ENCODE measurements at places on chromosomes 5 and 9.
A peak's percentile ranks its signal among the peaks of the same experiment; 100 is the strongest.

GRCh38 chr9:101087426-101087825 lies 58.9 kb downstream of the PLPPR1 start:
- DNase-seq, result no peak

- peak; percentile 2 for DNase-seq
Measured at GRCh38 chr9:928363-929042, 48.0 kb upstream of the DMRT3 start.

GRCh38 chr9:91163773-91164471 lies 197.8 kb downstream of the AUH start:
- no peak for DNase-seq

GRCh38 chr9:34610434-34611206 lies 1.3 kb downstream of the RPP25L start:
- DNase-seq, result peak; percentile 65

GRCh38 chr9:137984520-137985257 lies 107.1 kb downstream of the CACNA1B start:
- DNase-seq, result no peak

- no peak for DNase-seq
Measured at GRCh38 chr9:113504725-113505590, 41.4 kb downstream of the RGS3 start.

DNA sequence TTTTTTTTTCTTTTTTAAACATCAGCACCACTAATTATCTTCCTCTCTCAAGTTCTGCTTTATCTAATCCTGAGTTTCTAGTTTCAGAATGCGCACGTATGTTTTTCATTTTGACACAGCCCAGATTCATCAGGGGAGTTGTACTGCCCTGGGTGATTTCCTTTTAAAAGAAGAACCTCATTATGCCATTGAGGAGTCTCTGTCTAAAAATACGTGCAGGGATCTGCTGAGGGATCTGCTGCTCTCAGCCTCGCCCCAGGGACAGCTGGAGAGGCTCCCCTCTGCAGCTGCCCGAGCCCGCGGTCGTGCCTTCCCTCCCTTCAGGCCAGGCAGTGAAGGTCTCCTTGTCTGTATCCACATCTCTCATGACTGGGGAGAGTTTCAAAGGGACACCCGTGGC lies 273.1 kb downstream of the ARHGEF28 start:
- no peak for DNase-seq

- DNase-seq, result no peak
Measured at GRCh38 chr9:2307480-2307879, 292.3 kb downstream of the SMARCA2 start.

- DNase-seq, result peak; percentile 67
Measured at GRCh38 chr9:136947955-136948510, 3.0 kb downstream of the C8G start.

- DNase-seq, result no peak
Measured at GRCh38 chr9:135279834-135280393, 192.4 kb downstream of the OLFM1 start.

GRCh38 chr5:17167171-17167891 lies 50.1 kb upstream of the BASP1 start:
- DNase-seq, result peak; percentile 58

GRCh38 chr5:36874465-36874864 lies 2.1 kb upstream of the NIPBL start:
- peak; percentile 42 for DNase-seq

DNA sequence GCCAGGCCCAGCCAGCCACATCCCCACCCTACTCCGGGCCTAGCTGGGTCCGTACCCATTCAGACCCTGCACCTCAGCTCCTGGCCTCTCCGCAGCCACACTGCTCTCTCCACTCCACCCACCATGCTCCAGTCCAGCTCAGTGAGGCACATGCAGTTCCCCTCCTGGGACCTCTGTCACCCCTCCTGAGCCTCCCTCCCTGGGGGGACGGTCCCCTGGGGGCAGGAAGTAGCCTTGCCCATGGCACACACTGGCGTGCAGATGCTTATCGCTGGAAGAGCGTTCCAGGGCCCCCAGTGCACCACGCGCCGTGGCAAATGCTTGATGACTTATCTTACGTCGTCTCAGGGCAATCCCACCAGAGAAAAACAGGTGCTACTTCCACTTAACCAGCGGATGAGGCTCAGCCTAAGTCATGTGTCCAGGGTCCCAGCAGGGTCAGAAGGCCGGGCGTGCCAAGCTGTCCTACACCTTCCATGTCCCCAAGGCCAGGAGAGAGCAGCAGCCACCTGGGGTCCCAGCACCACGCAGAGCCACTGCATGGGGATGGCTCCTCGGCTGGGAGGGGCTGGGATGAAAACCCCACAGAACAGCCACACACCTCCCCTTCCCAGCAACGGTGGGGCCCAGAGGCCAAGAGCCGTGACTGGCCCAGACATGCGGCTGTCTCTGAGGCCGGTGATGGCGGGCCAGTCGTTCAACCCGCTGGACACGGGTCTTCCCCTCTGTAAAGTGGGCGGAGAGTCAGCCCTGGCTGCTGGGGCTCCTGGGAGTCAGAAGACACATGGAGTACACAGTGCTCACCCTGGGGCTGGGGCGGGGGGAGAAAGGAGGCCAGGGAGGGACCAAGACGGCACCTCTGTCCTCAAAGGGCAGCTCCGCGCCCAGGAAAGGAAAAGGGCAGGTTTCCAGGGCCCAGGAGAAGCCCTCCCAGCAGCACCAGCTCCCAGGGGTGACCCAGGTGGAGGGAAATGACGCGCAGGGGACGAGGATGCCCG lies 2.6 kb upstream of the CCDC187 start:
- no peak for DNase-seq

DNA sequence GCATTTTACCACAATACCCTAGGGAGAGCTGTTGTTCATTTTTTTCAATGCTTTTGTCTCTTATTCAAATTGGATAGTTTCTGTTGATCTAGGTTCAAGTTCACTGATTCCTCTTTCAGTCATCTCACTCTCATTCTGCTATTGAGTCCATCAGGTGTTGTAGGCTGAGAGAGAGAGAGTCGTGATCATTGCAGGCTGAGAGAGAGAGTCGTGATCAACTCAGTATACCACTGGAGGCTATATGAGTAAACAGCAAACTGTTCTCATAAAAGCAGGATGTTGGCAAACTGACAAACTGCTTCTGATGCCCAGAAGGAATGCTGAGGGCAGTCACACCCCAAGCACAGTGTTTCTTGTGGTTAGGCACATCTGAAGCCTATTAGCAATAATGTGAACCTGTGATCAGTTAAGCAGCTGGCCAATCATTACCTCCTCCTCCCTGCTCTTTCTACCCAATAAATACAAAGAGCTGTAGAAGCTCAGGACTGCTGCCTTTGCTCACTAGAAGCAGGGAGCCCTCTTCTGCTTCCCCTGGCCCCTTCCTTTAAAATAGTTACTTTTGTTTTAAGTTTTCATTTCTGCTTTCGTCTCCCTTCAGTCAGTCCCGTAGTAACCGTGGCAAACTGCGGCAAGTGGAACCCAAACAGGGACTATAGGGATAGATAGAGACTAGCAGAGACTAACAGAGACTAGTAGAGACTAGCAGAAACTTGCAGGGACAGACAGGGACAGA lies 476.1 kb upstream of the ACO1 start:
- DNase-seq, result no peak

DNA sequence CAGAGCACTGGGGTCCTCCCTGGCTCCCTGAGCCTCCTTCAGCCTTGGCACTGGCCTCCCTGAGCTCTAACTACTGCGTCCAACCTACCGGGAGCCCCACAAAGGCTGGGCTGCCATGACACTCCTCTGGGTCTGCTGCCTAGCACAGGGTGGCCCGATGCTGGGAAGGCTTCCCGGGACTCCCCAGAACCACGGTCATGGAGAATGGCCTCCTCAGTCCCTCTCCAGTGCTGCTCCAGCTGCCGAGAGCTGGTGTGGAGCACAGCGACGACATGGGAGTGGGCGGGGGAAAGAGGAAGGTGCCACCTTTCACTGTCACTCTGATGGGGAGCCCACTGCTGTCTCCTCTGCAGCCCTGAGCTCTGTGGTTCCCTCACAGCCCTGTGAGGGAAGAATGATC lies 61.5 kb upstream of the RNF130 start:
- DNase-seq, result no peak

GRCh38 chr9:21252721-21253547 lies 13.1 kb upstream of the IFNA14 start:
- DNase-seq, result peak; percentile 32

DNA sequence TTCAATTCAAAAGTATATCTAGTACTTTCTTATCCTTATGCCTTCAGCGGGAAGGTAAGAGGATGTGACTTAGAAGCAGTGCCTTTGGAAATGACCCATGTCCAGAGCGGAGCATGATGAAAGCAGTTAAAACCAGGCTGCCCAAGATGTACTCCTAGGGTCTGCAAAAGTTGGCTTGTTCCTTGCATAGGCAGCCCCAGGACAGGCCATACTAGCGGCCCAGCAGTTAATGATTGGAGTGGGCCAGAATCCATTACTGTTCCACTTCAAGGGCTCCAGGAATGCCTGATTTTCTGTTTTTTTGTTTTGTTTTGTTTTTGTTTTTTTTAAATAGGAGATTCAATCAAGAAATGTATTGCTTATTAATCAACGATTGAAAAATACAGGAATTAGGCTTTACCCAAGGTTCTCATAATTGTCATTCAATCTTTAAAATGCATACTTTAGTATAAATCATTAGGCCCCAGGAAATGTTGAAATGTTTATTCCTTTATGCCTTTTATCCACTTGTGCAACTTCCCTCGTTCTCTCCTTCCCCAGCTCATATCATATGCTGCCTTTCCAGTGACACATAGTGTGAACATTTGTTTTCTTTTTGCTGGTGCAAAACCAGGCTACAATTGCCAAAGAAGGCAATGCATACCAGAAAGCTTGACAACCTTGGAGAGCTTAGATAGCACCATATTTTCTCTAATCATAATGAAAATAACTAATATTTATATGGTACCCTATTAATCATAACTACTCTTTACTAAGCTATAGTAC lies 190.8 kb downstream of the ARHGEF28 start:
- DNase-seq, result no peak

DNA sequence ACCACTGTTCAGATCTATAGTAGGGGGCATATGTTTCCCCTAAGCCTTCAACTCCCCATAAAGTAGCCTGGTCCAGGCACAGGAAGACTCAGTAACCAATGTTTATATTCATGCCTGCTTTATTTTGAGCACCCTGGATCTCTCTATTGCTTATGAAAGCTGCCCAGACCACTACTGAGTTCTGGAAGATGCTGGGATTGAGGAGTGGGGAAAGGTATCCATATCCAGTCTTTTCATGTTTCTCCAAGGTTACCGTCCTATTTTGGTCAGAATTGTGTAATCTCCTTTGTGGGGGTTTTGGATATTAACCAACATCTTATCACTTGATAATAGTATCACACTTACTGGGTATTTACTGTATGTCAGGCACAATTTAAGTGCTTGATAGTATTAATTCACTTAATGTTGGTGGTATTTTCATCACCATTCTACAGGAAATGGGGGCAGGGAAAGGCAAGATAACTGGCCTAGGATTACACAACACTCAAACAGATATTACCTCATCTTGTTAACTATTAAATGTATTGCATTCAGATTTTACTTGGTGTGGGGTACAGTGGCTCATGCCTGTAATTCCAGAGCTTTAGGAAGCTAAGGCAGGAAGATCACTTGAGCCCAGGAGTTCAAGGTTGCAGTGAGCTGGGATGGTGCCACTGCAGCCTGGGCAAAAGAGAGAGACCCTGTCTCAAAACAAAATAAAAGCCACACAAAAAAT lies 36.3 kb downstream of the RUSC2 start:
- no peak for DNase-seq

DNA sequence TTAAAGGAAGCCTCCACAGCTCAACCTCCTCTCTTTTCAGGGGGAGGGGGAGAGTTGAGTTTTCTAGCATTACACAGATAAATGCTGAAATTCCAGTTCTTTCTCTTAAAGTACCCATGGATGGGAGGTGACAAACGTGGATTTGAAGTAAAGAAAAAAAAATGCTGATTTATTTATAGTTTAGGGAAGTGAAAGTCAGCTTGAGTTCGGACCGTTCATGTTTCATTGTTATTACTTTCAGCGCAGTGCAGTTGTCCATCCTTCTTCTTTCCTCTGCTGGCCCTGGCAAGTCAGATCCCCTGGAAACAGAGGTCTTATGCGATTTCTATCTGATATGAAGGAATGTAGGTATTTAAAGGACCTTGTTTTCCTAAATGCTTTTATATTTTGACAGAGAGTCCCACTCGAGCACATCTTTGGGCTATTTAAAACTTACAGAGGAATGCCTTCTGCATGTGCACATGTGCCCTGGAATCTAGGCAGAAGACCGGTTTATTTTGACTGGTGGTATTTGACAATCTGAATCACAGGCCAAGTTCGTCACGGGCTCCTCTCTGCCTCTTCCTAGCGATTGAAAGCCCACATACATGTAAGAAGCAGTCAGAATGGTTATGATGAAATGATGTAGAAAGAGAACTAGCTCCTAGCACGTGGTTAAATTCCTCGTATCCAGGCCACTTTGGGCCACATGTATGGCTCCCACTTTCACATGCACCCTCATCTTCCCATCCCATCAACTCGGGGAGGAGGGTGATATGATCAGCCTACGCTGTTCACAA lies 385.2 kb upstream of the KLF4 start:
- no peak for DNase-seq

- DNase-seq, result peak; percentile 76
Measured at GRCh38 chr5:173472164-173472563, 143.9 kb upstream of the STC2 start.

DNA sequence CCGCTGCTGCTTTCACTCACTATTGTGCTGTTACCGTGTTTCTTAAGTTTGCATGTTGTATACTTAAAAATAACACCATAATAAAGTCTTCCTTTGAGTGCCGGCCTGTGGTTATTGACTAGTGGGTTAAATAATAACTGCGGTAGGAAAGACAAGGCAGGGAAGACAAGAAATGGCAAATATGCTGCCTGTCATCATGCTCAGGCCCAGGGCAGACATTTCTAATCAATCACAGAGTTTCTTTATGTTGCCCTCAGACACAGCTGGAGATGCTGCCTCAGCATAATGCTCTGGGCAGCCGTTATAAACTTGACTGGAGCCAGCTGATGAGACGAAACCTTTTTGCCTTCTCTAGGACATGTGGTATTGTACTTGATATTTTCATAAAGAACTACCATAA lies 215.0 kb downstream of the GAPVD1 start:
- DNase-seq, result no peak

DNA sequence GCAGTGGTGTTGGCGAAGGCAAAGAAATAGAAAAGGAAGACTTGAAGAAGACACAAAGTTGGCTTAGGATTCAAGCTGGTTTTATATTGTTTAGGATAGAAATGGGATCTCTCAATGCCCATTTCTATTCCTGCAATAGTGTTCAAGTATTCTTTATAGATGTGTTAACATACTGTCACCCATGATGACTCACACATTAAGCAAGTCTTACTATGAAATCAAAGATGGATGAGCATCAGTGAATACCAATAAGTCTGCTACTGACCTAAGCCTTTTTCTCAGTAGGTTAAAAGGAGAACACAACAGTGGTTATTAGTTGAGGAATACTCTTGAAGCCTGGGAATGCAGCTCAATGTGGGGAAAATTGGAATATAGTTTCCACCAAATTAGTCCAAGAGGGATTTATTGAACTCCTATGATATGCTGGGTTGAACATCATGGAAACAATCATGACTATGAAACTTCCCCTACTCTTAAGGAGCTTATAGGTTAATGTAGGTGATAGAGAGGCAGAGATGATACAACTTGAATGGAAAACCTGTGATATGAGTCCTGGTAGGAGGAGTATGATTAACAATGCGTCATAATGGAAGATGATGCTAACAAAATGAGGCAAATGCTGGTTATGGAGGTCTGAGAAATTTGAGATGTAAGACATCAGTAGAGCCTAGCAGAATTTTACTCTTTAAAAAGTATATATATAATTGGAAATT lies 417.1 kb upstream of the DAP start:
- DNase-seq, result no peak

- no peak for DNase-seq
Measured at GRCh38 chr5:96257904-96258303, 175.1 kb downstream of the PCSK1 start.

Measured in cerebellar cortex (tissue), 1 donor.